ENCODE measurements at places on chromosomes 6 and 20.
A peak's percentile ranks its signal among the peaks of the same experiment; 100 is the strongest.

- DNase-seq, result no peak
These were observed 300.2 kb downstream of the UTRN start for GRCh38 chr6:144585217-144585814.

- no peak for DNase-seq
These were observed 151.5 kb upstream of the LRFN2 start for GRCh38 chr6:40738551-40739193.

GRCh38 chr6:143112084-143112768 lies 51.5 kb downstream of the AIG1 start:
- no peak for DNase-seq

- no peak for DNase-seq
These were observed 622.2 kb upstream of the MANEA start for GRCh38 chr6:94955156-94955555.

- no peak for DNase-seq
These were observed 166.1 kb downstream of the THBS2 start for GRCh38 chr6:169087443-169088041.

DNA sequence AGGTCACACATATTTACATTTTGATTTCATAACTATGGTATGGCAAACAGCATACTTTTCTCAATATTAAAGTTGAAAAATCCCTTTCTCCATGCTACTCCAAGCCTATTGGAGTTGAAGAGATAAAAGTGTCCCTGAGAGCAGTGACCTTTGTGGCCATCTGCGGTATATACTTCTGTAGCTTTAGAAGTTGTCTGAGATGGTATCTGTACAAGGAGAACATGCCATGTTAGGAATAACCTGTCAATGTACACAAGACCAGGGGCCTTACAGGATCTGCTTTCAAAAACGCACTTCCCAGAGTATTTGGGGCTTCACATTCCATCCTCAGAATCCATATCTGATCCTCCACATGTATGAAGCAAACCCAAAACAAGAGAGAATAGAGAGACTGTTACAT lies 226.7 kb downstream of the MEI4 start:
- no peak for DNase-seq

DNA sequence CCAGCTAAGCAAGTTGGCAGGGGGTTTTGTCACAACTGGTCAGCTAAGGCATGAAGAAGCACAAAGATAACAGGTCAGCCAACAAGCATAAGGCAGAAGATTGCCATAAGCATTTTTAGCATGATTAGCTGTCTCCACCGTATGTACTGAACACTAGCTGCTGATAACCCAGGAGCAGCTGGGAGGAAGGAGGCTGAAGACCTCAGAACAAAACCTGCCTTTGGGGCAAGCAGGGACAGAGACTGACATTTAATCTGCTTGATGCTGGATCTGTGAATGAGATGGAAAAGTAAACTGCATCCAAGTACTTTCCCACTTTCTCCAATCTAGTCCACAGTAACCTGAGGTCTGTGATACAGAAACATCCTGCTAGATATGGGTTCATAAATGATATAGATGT lies 353.0 kb upstream of the MAP3K7 start:
- DNase-seq, result no peak

DNA sequence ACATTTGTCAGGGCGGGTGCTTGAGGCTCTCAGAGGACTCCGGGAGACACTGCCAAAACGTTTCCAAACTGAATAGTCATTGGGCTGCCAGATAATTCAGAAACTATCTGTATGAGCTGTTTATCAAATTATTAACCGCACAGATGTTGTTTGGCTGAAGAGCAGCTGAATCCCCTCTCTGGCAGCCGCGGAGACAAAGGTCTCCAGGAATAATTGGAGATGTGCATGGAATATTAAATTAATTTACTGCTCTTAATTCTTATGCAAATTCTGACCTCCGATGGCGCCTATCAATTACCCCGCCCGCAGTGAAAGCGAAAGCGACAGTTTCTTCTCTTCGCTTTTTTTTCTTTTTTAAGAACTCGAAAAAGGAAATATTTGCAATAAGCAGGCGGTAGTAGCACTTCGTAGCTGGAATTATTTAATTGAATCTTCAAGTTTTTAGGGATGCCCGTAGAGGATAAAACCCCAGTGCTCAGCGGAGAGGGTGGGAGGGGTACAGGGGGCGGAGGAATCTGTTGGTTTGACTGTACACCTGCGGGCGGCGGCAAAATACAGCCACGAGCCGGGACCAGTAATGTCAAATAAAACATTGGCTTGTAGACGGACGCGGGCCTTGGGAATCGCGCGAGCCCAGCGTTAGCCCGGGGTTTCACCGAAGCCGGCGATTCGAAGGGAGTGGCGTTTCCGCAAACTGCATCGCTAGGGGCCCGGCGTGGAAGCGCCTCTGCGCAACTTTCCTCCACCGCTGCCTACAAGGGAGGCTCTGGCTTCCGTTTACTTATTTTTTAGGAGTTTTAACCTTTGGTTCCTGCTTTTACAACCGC lies 6.2 kb downstream of the LINC00237 start:
- peak; percentile 44 for DNase-seq

DNA sequence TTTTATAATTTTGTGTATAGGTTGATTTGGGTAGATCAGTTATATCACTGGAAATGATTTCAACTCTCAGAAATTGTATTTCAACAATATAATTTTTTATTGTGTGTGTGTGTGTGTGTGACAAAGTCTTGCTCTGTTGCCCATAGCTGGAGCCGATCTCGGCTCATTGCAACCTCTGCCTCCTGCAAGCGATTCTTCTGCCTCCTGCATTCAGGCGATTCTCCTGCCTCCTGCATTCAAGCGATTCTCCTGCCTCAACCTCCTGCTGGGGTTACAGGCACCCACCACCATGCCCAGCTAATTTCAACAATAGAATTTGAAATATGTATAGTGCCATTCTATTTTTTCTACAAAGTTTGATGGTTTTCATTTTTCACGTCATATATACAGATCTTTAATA lies 24.1 kb downstream of the AFDN start:
- DNase-seq, result no peak

- DNase-seq, result peak; percentile 38
These were observed 119.6 kb upstream of the MTHFD1L start for GRCh38 chr6:150745896-150746295.

GRCh38 chr20:59364611-59365010 lies 64.2 kb downstream of the EDN3 start:
- DNase-seq, result no peak

- DNase-seq, result no peak
These were observed 1.1 kb downstream of the USP45 start for GRCh38 chr6:99514089-99514488.

DNA sequence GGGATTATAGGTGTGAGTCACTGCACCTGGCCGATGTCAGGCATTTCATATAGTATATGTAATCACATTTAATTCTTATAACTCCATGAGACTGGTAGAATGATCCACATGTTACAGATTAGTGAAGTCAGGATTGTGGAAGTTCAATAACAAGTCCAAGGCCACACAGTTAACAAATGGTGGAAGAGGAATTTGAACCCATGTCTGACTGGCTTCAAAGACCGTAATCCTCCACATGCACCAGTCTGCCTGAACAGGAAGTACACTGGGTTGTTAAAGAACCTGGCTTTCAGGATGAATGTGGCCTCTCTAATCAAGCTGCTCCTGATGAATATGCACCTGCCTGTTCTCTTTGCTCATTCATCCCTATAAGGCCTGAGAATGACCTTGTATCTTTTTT lies 122.0 kb upstream of the HDAC2 start:
- DNase-seq, result no peak

- DNase-seq, result no peak
These were observed 117.0 kb upstream of the EDN1 start for GRCh38 chr6:12173181-12173580.

GRCh38 chr6:69106511-69106910 lies 471.4 kb downstream of the ADGRB3 start:
- no peak for DNase-seq

DNA sequence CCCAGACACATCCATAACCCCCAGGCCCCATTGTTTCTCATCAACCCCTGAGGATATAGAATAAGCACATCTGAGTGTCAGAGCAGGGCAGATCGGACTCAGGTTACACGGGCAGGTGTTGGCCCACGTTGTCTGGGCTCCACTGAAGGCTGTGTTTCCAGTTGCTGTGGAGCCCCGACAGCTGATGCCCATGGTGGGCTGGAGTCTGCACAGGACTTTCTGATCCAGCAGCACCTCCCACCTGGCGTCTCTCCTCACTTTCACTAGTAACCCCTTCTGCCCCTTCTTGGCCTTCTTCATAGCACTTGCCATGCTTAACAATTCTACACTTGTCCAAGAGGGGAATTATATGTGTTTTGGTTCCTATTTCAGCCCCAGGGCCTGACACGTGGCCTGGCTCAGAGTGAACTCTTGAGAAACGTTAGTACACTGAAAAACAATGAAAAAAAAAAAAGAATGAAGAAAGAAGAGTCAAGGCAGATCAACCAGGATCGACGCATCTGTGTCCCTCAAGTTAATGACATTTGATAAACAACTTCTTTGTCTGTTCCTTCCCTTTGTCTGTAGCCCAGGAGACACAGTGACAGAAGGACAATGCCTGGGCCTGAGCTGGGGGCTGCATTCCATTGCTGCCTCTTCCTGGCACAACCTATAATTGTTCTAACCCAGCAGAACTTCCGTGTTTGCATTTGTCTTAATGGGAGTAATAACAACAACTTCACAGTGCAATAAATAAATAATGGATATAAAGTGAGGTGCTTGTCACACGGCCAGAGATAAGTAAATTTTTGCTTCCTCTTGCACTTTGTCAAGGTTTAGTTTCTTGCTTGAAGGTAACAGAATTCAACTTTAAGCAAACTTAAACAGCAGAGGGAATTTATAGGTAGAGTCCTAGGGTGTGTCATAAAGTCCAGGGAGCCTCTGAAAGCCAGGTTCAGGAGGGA lies 224.2 kb upstream of the SSTR4 start:
- DNase-seq, result no peak

DNA sequence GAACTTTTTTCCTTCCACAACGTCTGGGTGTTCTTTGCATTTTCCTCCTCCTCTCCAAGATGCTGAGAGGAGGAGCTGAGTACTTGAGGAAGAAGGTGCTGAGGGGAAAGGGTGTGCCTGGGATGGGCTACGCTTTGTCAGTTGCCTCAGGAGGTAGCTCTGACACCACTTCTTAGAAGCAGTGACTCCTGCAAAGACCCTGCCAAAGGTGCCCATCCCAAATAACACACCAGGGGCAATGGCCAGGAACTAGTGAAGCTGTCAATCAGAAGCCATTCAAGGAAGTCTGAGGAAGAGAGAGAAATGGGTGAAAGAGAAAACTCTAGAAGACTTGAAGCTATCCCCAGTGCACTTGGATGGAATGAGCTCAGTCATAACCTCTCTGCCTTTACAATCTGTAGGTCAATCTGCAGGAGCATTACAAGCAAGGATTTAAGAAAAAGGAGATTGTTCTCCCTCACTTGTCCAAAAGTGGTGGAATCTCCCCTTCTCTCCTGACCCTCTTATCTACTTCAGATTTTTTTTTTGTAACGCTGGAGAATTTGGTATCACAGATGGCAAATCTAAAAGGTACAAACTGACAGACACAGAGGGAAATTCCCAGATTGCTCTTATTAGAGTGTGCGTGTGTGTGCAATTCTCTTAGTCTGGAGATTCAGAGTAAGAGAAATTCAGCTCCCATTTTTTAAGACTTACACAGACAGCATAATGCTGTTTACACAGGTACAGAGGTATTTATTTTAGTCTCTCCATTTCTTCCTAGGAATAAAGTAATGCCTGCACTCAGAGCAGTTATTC lies 242.6 kb downstream of the GMPR start:
- no peak for DNase-seq

DNA sequence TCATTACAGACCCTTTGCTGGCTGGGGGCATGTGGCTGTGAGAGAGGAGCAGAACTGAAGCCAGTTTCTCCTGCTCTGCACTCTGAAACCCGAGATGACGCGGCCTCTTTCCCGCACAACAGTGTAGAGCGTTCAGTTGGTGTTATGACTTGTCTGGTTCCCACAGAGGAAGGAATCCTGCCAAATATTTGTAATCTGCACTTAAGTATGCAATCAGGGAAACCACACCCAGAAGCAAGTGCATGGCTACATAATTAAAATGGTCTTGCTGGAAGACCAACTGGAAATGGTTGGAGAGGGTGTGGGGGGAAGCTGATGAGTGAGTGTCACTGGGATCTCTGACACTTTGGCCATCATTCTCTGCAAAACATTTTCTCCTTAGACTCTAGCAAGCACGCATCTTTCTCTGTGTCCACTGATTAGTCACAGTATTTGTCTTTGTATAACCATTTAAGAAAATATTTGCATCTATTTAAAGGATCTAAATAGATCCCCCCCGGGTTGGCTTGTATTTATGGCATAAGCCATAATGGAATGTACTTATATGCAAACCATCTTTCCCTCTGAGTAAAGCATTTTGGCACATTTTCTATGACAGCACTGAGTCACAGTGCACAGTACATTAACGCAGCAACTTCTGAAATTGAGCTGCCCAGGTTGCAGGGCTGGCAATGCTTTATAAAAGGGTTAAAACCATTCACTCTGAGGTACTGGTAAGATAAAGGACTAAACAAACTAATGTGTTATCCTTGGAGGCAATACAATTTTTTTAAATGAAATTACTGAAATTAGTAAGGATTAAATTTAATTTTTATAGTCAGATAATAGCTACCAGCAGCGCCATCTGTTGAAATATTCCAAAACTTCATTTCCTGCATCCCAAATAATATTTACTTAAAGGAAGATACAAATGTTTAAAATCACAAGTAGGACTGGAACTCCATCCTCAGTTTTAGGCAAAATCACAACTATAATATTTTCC lies 76.7 kb downstream of the FOXC1 start:
- peak; percentile 72 for DNase-seq

DNA sequence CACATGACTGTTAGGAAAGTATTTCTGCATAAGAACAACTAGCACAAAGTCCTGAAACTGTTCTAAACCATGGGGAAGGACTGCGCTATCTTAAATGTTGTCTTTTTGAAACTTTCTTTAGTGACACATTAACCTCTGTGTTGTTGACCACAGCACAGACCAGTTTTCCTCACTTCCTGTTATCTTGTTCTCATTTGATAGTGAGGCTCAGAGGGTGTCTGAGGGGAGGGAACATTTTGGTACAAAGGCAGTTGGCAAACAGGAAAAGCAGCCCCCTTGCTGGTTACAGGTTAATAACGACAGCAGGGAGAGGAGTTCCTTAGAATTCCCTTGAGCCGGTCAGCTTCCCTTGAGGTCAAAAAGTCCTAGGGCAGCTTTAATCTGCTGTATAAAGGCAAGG lies 143.5 kb upstream of the BMP2 start:
- DNase-seq, result no peak

DNA sequence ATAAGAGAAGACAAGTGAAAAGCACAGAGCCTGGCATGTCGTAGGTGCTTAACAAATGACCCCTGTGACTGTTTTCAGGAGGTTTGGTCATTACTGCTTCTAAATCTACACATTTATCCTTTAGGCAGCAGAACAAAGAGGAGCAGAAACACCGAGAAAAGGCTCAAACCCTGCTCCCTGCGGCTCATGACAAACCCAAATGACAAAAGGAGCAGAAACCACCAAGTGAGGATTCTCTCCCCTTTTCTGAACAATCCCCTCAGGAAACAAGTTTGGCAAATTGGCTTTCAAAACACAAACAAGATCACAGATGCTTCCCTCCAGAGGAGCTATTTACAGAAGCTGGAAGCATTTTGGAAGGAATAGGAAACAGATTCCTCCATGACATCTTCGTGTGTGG lies 15.8 kb upstream of the SIRPG start:
- DNase-seq, result no peak

Data from left cardiac atrium (tissue), 4 donors.